ENCODE measurements at places on chromosomes 3 and 15.

DNA sequence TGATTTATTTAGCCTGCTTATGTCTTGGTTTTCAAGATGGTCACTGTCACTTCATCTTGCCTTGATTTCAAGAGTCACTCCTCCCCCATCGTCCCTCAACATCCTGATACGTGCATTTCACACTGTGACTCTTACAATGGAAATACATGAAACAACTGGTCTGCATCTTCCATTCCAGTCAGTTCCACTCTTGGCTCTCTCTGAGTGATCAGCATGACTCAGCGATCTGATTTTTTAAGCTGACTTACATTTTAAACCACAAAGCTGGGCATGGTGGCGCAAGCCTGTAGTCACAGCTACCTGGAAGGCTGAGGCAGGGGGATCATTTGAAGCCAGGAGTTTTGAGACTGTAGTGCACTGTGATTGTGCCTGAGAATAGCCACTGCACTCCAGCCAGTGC is 271.2 kb upstream of the ROPN1 start:
- peak; percentile 9 for DNase-seq

DNA sequence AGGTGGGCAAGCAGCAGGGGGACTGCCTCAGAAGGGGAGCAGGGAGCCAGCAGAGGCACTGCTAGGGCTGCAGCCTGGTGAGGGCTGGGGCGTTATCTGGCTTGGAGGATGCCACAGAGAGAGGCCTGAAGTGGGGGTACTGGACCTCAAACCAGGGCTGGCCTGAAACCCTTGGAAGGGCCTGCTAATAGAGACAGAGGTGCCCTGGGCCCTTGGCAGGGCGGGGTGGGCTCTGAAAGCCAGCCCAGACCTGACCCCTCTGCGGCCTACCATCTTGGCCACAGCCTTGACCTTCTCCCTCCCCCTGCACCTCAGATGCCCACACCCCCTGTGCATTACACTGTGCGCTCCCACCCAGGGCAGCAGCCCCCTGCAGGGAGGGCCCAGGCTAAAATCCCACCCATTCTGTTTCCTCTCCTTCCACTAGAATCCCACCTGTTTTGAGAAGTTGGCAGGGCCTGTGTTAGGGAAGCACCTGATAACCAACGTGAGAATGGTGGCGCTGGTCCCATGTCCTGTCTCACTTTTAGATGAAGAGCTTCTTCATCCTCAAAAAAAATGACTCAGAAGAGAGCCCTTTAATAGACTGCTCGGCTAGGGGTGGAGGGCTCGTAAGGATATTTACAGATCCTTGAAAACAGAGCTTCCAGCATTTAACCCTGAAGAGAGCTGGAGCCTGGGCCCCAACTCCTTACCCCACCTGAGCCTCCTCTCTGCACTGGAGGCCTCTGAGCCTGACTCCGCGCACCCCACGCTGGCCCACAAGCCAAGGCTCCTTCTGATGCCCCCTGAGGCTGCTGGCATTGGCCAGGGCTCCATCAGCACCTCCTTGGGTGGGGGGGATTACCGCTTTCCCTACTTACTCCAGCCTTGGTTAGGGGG is 29.8 kb downstream of the LOXL1 start:
- no peak for DNase-seq

DNA sequence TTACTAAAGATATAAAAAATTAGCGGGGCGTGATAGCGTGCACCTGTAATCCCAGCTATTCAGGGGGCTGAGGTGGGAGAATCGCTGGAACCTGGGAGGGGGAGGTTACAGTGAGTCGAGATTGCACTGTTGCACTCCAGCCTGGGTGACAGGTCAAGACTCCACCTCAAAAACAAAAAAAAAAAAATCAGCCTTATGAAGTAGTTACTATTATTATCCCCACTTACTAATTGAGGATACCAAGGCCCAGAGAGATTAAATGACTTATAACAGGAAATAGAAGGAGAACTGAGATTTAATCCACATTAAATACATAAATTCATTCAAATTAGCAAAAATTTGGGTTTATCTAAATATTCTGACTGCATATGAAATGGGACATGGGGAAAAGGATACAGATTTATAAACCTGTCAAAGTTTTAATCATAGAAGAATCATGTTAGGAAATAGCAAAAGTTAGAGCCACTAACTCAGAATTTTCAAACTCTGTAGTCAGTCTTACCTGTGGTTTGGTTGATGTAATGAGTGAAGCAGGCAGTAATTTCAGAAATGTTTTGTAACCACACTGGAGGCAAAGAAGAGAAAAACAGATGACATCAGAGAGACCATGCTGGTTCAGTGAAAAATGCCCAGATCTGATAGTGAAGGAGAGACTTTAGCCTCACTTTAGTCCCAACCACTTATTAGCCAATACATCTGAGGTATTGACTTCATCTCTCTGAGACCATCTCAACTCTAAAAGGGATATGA is 25.0 kb upstream of the ACAP2 start:
- no peak for DNase-seq

- peak; percentile 61 for DNase-seq
Observed at GRCh38 chr3:129278966-129279906, 566 bp downstream of the HMCES start.

- DNase-seq: no peak
Observed at GRCh38 chr3:127674790-127675189, 2.0 kb downstream of the ABTB1 start.

GRCh38 chr3:144362126-144362525 is 390.5 kb downstream of the DIPK2A start:
- DNase-seq: no peak

GRCh38 chr3:15973940-15974339 is 176.2 kb upstream of the ANKRD28 start:
- no peak for DNase-seq

- no peak for DNase-seq
Observed at GRCh38 chr3:42524751-42525150, 22.3 kb downstream of the VIPR1 start.
